Dermis lymphatic vessel endothelial cell (primary cell): ENCODE measurements at places on chromosomes 1 and 21. TPM values are rescaled to one million over a fixed set of nuclear protein-coding genes. Genes with fewer than 3 reads are reported as not detected.

Gene HOOK1
- under 0.01 TPM in 2 replicates for total RNA-seq

Gene VANGL1
- 19.0 and 19.4 TPM in 2 replicates for total RNA-seq

Gene GFI1
- total RNA-seq = under 0.01 TPM in 1 of 2 replicates, not detected in the other

Gene PEAR1
- 16.5 and 19.1 TPM in 2 replicates for total RNA-seq

Gene ALX3
- total RNA-seq = not detected in 2 replicates

Gene MTARC2
- total RNA-seq = 11.3 TPM in 2 replicates

Gene GPR153
- 1.7 and 2.4 TPM in 2 replicates for total RNA-seq

Gene CLDN17
- total RNA-seq = not detected in 2 replicates

Gene AMPD1
- not detected in 2 replicates for total RNA-seq

Gene KCNE2
- total RNA-seq = not detected in 2 replicates

Gene PTPN7
- not detected in 2 replicates for total RNA-seq

Gene CHRM3
- under 0.01 and 0.09 TPM in 2 replicates for total RNA-seq

Gene TMEM61
- total RNA-seq = not detected in 2 replicates

Gene TAF1A
- total RNA-seq = 2.3 and 3.8 TPM in 2 replicates

Gene EDARADD
- under 0.01 TPM in 1 of 2 replicates, not detected in the other for total RNA-seq

Gene ACADM
- 33.9 and 42.4 TPM in 2 replicates for total RNA-seq

Gene KMO
- not detected in 2 replicates for total RNA-seq

Gene GPR3
- total RNA-seq = 0.09 and 0.22 TPM in 2 replicates

Gene PGLYRP3
- not detected in 2 replicates for total RNA-seq

Gene SPRR2B
- not detected in 2 replicates for total RNA-seq

Gene GBP4
- total RNA-seq = 0.54 and 1.0 TPM in 2 replicates

Gene TMPRSS15
- not detected in 2 replicates for total RNA-seq

Gene SPRR1A
- total RNA-seq = not detected in 2 replicates

Gene SLC16A4
- total RNA-seq = 0.17 and 0.54 TPM in 2 replicates

Gene TARS2
- total RNA-seq = 6.1 and 10.7 TPM in 2 replicates

Gene NTRK1
- not detected in 2 replicates for total RNA-seq

Gene TNNI3K
- total RNA-seq = 0.09 and 0.33 TPM in 2 replicates

Gene CLEC20A
- total RNA-seq = 0.17 TPM in 1 of 2 replicates, not detected in the other
